Stimulated activated CD8-positive, alpha-beta memory T cell treated with anti-CD3 and anti-CD28 coated beads, Interleukin-12 subunit alpha, Interleukin-12 subunit beta, amount 100 ng/mL, for 4 hours (primary cell): ENCODE measurements at places on chromosomes 7 and 10.

DNA sequence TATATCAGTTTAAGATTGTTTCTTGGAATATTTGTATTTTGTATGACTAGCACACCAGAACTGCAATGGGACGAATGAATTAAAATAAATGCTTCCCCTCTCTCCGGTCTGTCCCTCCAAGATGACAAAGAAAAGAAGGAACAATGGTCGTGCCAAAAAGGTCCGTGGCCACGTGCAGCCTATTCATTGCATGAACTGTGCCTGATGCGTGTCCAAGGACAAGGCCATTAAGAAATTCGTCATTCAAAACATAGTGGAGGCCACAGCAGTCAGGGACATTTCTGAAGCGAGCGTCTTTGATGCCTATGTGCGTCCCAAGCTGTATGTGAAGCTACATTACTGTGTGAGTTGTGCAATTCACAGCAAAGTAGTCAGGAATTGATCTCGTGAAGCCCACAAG is 17.2 kb upstream of the PAPSS2 start:
- no peak for DNase-seq

- DNase-seq, result no peak
These were observed 97.0 kb upstream of the SVIL start for GRCh38 chr10:29731760-29732159.

DNA sequence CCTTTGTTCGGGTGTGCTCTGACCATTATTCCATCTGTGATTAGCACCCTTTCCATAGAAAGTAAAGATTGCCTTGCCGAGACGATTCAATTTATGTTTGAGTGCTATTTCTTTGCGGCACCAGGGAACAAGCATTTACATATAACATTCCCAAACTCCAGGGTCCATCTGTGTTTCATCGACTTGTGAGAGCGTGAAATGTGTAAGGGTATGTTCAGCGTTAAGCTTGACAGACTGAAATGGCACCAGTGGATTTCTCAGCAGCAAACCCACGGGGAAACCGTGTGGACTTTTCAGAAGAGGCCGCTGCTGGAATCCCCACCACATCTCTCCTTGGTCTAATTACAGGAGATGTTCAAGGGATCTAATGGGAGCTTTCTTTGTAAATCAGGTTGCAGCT is 270.5 kb downstream of the TCERG1L start:
- DNase-seq, result no peak

DNA sequence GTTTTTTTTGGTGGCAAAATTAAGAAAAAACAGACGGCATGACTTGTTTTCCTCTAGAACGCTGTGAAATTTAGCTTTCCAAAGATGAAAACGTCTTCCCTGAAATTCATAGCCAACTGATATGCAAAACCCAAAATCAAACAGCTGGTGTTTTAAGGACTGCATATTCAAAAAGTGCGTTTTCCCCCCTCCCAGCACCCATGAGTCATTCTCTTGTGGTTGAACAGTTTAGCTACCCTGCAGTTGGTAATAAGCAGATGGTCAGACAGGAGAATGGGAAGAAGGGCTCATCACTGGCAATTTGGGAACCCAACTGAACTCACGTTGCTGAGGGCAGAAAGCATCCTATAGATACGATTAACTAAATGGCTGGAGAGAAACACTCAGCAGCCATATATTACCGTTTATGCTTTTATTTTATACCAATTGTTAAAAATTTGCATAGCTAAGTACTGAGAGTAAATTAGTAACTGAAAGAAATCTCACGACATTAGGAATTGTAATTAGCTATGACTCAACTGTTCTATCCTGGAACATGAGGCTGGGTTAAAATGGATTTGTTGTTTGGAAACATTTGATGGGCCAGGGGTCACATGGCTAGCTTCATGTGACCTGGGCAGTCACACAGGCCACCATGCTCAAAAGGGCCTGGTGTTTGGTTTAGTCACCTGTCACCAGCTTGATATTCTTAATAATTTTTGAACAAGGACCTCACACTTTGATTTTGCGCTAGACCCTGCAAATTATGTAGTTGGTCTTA is 343.1 kb downstream of the PHTF2 start:
- DNase-seq, result no peak

DNA sequence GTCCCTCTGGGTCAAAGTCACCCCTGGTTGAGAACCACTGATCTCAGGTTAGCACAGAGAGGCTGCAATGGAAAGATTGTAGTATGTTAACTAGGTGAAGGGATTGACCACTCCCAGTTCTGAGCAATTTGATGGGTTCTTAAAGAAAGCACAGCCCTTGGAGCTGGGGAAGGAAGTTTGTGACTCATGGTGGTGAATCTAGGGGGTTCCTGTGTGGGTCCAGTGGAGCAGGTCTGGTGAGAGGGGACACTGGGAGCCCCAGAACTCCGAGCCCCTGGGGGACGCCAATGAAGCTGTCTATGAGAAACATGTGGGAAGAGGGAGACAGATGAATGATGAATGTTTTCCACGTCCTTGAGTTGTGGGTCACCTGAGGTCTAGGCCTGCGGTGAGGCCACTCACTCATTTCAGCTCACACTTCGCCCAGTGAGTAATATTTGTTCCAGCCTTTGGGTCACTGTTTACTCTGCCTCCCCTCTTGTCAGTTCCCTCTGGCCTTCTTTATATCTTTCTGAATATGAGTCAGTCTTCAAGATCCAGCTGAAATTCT is 341.9 kb downstream of the LRMDA start:
- DNase-seq, result no peak

DNA sequence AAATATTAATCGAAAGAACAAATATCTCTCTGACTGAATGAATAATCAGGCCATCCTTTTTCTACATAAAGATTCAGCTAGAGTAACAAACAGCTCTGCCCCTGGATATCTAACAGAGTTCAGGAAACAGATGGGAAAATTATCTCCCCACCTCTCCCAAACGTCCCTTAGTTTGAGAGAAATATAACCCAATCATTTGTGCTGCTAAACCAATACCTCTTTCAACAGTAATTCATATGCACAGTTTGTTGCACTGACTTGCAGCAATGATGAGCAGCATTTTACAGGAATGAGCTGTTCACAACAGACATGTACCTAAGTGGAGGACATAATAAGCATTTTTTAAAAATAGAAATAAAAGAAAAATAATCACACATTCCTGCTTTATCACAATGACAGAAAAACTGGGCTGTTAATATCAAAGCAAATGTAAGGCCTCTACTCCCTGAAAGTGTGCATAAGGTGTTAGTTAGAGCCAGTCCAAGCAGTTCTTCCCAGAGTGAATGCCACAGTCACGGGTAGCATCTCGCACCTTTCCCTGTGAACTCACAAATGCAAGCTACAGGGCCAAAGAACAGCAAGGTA is 2.3 kb downstream of the CREB3L2 start:
- no peak for DNase-seq

GRCh38 chr10:90945491-90946070 is 24.7 kb upstream of the ANKRD1 start:
- no peak for DNase-seq

DNA sequence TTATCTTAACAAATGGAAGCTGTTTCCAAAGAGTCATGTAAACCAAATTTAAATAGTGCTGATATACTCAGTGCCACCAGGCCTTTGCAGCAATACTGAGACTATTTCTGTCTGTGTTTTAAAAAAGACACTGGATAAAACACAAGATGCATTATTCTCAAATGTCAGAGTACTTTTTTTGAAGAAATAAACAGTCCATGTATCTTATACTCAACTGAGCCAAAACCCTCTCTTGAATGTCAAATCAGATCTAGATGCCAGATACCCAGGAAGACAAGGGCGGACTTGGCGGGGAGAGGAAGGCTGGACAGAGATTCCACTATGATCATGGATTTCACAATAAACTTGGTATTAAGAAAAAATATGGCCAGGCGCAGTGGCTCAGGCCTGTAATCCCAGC is 127.6 kb downstream of the COBL start:
- DNase-seq, result no peak

- no peak for DNase-seq
These were observed 109.8 kb upstream of the WNT16 start for GRCh38 chr7:121219026-121219425.

GRCh38 chr7:155002411-155003091 is 373 bp downstream of the PAXIP1 start:
- peak; percentile 14 for DNase-seq

DNA sequence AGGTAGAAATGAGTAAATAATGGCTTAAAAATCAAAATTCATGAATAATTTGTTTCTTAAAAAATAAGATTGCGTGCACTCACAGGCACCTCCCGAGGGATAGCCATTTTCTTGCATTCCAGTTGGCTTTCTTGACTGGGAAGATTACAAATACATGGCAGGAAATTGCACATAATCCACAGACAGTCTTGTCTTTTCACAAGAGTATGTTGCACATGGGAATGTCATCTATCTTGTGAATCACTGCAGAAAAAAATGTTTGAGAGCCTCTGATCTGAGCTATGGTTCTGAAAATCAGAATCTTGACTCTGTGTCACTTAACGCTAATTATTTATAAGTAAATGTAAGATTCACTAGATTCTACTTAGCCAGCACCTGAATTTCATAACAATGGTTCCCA is 74.1 kb upstream of the PRKG1 start:
- DNase-seq, result no peak

DNA sequence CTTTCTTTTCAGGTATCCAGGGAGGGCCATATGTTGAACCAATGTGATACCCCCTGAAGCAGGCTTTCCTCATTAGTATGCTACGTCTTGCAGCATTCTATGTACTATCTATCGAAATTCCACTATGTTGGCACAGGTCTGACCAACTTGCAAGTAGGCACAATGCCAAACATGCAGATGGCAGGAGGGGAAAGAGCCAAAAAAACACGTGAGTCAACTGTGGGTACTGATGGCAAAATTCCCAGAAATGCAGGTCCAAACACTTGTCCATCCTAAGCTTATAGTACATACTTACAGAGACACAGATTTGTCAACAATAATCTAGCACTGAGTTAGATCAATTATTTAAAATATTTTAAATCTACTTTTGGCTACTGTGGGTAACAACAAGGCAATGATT is 394.9 kb downstream of the DGKB start:
- no peak for DNase-seq

DNA sequence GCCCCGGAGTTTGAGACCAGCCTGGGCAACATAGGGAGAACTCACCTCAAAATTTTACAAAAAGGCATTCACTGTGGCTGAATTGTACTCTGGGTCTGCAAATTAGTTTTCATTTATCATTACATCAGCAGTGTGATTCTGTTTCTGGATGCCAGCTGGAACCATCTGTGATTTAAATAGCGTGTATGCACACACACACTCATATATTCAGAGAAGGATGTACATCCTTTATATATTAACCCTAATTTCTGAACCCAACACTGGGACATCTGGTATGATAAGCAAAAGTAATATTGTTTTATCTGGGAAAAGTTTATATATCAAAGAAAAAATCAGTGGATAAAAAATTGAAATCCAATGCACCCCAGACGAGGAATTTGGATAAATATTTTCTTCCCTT is 33.8 kb upstream of the LYZL1 start:
- no peak for DNase-seq

DNA sequence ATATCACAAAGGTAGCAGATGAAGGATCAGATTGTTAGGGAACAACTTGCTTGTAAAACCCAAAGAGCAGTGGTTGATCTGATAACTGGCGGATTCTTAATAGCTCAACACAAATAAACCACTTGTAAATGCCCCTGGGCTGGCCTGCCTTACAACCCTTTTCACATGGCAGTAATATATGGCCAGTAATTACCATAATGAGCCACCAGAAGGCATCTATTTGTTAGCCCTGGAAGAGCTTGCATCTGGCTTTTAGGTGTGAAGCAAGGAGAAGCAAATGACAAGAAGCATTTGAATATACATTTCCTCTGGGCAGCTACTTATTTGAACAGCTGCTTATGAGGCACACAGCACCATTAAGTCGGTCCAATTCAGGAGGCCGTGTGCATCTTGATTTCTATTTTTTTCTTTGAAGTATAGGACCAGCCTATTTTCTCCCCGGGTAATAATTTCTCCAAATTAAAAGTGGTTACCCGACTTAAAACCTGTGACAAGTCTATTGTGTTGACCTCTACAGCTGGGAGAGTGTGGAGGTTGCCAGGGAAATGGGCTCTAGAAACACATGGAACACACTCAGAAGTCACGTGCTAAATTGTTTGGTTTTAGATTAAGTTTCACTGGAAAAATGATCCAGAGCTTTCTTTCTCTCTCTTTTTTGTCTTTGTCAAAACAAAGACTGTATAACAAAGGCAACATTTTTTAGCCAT is 113.4 kb downstream of the SEM1 start:
- no peak for DNase-seq

- no peak for DNase-seq
These were observed 284.7 kb downstream of the HDAC9 start for GRCh38 chr7:18780266-18780665.

DNA sequence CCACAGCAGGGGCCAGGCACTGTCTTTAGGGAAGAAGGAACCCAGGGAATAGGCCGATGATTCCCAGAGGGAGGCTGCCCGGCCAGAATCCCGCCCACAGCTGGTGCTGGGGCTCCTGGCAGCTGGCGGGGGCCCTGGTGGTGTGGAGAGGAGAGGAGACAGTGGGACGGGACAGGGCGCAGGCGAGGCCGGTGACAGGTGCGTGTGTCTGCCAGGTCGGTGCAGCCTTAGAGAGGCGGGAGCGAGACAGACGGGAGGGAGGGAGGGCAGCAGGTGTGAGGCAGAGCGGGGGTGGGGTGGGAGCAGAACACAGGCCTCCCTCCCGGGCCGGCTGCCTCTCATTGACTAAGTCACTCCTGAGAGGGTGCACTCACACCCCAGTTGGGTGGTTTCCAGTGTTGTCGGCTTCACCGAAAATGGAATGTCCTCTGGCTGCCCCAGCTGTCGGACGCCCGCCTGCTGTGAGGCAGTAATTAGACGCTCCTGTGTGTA is 55.2 kb downstream of the ELFN1 start:
- DNase-seq, result no peak

- peak; percentile 46 for DNase-seq
These were observed at the start of gene STOX1 for GRCh38 chr10:68826764-68827591. Gene STOX1, plus strand, starts transcription at chr10:68827531. Its CDS starts 93 bp downstream, at chr10:68827624.

- DNase-seq, result no peak
These were observed 604 bp downstream of the MXI1 start for GRCh38 chr10:110207805-110208613.

DNA sequence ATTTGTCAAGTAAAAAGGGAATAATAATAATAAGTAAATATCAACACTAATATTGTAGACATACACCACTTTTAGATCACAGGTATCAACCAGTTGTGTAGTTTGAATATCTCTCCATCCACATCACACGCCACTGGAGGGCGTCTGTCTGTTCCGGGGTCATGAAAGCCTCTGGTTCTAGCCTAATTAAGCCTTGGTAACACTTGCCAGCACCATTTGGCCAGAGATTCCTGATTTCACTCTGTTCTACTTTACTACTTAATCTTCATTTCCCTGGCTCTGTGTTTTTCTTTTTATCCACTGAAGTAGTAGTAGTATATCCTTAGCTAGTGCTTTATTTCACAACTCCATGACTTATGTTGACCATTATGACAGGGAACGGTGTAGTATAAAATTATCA is 285.6 kb upstream of the POM121L12 start:
- DNase-seq, result no peak

- no peak for DNase-seq
These were observed 176.2 kb downstream of the TWIST1 start for GRCh38 chr7:18941207-18941606.

DNA sequence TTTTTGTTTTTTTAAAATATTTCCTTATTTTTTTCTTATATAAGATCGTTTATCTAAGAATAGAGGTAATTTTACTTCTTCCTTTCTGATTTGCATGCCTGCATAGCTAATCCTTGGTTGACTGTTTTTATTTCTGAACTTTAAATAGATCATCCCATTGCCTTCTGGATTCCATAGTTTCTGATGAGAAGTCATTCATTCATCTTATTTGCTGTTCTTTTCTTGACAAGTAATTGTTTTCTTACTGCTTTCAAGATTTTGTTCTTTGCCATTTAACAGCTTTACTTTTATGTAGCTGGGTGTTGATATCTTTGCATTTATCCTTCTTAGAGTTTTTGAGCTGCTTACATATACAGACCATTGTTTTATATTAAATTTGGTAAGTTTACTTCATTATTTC is 437.9 kb downstream of the SDK1 start:
- DNase-seq, result no peak
